ENCODE measurements at places on chromosomes 1 and 21.

DNA sequence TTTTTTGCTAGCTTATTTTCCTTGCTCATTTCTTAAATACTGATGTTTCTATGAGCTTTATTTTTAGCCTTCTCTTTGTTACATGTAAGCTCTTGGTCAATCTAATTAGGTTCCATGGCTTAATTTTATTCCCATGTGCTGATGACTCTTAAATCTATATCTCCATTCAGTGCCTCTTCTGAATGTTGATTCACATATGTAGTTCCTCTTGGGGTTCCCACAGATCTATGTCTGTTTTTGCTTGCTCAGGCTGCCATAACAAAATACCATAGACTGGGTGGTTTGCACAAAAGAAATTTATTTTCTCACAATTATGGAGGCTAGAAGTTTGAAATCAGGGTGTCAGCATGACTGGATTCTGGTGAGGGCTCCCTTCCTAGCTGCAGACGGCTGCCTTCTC lies 58.3 kb upstream of the PLA2G4A start:
- DNase-seq: no peak

DNA sequence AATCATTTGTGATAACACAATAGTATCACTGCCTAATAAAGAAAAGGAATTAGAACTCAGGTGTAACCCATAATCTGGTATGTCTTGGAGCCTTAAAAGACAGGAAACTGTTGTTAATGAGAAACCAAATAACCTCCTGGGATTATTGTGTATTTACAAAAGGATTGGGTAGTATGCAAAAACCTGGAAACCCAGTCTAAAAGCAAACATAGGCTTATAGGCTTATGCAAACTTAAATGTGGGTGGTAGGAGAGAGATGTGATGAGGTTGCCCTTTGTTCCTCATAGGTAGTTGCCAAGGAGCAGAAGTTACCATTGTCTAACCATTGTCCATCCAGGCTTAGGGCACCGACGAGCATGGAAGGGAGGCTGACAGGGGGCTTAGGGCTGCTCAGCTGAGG lies 165.8 kb downstream of the AK5 start:
- DNase-seq: no peak

- DNase-seq: no peak
These were observed 13.1 kb downstream of the GPSM2 start for GRCh38 chr1:108889706-108890384.

- no peak for DNase-seq
These were observed 42.0 kb upstream of the DUSP10 start for GRCh38 chr1:221783936-221784335.

GRCh38 chr1:206832352-206832880 lies 33.0 kb upstream of the IL20 start:
- no peak for DNase-seq
